ENCODE measurements at places on chromosomes 2 and 18. TPM values are rescaled to one million over a fixed set of nuclear protein-coding genes. Genes with fewer than 3 reads are reported as not detected.
A peak's percentile ranks its signal among the peaks of the same experiment; 100 is the strongest.

The CSRNP3 gene
- total RNA-seq = 1.9 TPM

DNA sequence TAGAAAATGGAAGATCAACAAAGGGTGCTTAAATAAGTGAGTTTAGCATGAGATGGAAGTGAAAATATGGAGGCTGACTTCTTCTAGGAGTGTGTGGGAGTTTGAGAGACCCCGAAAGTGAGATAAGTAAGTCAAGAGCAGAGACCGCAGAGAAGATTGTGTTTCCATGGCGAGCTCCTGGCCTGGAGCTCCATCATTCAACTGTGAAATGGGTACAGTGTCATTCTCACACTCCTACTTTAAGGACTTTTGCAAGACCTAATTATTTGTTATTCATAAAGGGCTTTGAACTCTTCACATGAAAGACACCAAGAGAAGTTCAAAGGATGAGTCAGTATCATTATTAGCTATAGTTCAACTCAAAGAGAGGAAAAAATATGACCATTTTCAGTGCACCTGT lies 134.2 kb upstream of the PIK3C3 start:
- no peaks in the 10 kb centered on the region for H3K36me3 ChIP-seq
- no peaks in the 10 kb centered on the region for H3K27me3 ChIP-seq
- no peak overlapping the region for H3K27ac ChIP-seq
- no peak overlapping the region for H3K4me3 ChIP-seq
- no peak for DNase-seq

The SH3BP4 gene
- 29.6 TPM for total RNA-seq

- peak overlapping the region; percentile 75 for H3K27ac ChIP-seq
- H3K27me3 ChIP-seq = no peaks in the 10 kb centered on the region
- no peaks in the 10 kb centered on the region for H3K36me3 ChIP-seq
- no peak for DNase-seq
Observed at GRCh38 chr2:9179572-9180201, 26.9 kb upstream of the ASAP2 start.

DNA sequence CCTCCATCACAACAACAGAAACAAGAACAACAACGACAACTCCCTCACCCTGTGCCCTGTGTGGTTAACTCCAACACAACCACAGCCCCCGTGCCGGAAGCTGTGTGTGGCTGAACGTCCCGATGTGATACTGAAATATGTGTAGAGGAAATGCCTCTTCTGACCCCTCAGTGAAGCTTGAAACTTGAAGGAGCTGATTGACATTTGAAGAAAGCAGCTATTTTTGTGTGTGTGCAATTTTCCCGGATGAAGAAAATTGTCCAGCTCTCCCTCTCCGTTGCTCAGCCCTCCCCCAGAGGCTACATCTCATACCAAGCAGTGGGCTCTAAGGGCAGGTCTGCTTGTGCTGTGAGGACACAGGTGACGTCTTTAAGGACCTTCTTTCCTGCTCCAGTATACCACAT lies 173.8 kb downstream of the ICOS start:
- peak overlapping the region; percentile 72 for H3K27ac ChIP-seq
- peaks cover 56% of the 10 kb centered on the region for H3K4me1 ChIP-seq
- H3K4me3 ChIP-seq = no peak overlapping the region
- DNase-seq = no peak
- H3K27me3 ChIP-seq = no peaks in the 10 kb centered on the region

The HOXD8 gene
- 2.6 TPM for total RNA-seq

The TSPYL6 gene
- total RNA-seq = not detected

DNA sequence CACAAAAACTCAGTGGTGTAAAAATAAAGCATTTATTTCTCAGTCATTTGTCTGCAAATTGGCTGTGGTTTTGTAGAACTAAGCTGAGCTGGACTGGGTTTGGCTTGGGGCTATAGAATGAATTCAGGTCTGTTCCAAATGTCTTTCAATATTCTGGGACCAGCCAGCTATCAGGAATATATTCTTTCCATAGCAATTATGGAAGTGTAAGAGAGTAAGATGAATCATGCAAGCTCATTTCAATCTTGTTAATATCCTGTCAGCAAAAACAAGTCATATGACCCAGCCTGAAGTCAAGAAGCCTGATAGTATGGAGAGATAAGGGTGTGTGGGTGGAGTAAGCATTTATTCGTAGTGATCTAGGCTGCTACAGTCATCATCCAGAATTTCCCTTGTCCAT lies 481.0 kb upstream of the CDH2 start:
- H3K36me3 ChIP-seq = no peaks in the 10 kb centered on the region
- H3K4me1 ChIP-seq = no peaks in the 10 kb centered on the region
- H3K4me3 ChIP-seq = no peak overlapping the region
- H3K27me3 ChIP-seq = no peaks in the 10 kb centered on the region
- DNase-seq = no peak

The KATNAL2 gene
- total RNA-seq = 3.1 TPM

- DNase-seq = no peak
- H3K27me3 ChIP-seq = no peaks in the 10 kb centered on the region
- no peaks in the 10 kb centered on the region for H3K36me3 ChIP-seq
- H3K4me1 ChIP-seq = peaks cover 6% of the 10 kb centered on the region
- no peak overlapping the region for H3K27ac ChIP-seq
Observed at GRCh38 chr2:229226382-229226781, 44.7 kb downstream of the PID1 start.

GRCh38 chr2:164734196-164734595 lies 107.4 kb downstream of the COBLL1 start:
- H3K4me1 ChIP-seq = no peaks in the 10 kb centered on the region
- H3K27me3 ChIP-seq = no peaks in the 10 kb centered on the region
- DNase-seq = no peak
- no peaks in the 10 kb centered on the region for H3K36me3 ChIP-seq

DNA sequence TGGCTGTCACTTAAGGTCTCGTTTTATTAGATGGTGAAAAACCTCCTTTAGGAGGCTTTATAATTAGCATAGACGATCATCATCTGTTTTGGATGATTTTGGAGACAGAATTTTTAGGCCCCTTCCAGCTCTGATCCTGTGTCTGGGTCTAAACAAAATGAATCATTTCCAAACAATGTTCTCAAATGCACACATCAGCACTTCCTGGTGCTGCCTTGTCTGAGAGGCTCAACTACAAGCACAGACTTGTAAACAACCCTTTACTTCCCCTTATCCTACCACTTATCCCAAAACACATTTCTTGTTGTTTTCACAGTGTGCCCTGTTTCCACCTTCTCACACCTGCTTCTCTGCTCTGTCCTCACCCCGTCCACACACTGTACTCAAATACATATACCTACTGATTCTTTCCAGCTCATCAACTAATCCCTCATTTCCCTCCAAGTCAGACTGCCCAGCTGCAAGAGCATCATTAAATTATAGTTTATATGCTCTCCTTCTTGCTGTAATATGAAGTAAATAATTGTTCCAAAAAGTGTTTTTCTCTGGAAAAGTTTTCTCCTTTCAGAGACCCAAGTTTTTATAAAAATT lies 71.2 kb upstream of the COL3A1 start:
- no peaks in the 10 kb centered on the region for H3K36me3 ChIP-seq
- no peak overlapping the region for H3K27ac ChIP-seq
- no peaks in the 10 kb centered on the region for H3K4me1 ChIP-seq
- H3K4me3 ChIP-seq = no peak overlapping the region
- no peak for DNase-seq

GRCh38 chr2:26034637-26034992 lies 731 bp downstream of the RAB10 start:
- peaks cover 30% of the 10 kb centered on the region for H3K4me1 ChIP-seq
- peak overlapping the region; percentile 95 for H3K27ac ChIP-seq
- peak overlapping the region; percentile 98 for H3K4me3 ChIP-seq
- no peaks in the 10 kb centered on the region for H3K27me3 ChIP-seq

DNA sequence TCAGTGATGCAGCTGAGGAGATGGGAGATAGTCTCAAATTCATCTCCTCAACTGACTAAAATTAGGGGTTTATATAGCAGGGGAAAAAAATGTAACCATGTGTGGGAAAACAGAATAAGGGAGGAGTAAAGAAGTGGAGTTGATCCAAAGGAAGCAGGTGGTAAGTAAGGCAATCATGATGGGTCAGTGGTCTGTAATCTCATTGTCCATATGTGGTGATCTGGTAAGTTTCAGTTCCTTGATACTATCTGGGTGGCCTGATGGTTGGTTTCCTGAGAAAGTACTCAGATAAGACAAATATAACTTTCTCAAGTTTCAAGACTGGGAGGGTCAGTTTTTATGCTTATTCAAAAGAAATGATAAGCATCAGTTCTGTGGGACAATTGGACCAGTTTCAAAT lies 312.3 kb upstream of the KCNJ3 start:
- no peaks in the 10 kb centered on the region for H3K4me1 ChIP-seq
- no peaks in the 10 kb centered on the region for H3K36me3 ChIP-seq
